Natural killer cell treated with Interleukin-12 subunit alpha and Interleukin-12 subunit beta and Interleukin-15 and Interleukin-18, amount 100 ng/mL, for 72 hours (primary cell): ENCODE measurements at places on chromosomes 11 and 22. TPM values are rescaled to one million over a fixed set of nuclear protein-coding genes. Genes with fewer than 3 reads are reported as not detected.

- no peak for DNase-seq
Measured at GRCh38 chr11:102546427-102546826, 15.9 kb upstream of the MMP7 start.

DNA sequence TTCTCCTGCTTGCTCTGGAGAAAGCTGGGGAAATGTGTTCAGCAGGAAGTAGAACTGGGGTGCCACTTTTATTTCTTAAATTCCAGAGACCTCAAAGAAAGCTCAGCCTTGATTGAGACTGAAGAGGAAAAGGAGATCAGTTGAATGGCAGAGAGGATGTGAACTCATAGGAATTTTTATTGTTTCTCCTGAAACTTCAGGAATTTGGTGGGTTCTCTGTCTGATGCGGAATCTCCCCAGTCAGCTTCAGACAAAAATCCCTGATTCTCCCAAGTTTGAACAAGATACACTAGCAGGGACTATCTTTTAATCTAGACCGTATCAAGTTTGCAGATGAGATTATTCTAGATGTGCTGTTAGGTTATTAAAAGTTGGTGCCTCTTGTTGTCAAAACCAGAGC lies 23.0 kb downstream of the EHF start:
- DNase-seq: no peak

DNA sequence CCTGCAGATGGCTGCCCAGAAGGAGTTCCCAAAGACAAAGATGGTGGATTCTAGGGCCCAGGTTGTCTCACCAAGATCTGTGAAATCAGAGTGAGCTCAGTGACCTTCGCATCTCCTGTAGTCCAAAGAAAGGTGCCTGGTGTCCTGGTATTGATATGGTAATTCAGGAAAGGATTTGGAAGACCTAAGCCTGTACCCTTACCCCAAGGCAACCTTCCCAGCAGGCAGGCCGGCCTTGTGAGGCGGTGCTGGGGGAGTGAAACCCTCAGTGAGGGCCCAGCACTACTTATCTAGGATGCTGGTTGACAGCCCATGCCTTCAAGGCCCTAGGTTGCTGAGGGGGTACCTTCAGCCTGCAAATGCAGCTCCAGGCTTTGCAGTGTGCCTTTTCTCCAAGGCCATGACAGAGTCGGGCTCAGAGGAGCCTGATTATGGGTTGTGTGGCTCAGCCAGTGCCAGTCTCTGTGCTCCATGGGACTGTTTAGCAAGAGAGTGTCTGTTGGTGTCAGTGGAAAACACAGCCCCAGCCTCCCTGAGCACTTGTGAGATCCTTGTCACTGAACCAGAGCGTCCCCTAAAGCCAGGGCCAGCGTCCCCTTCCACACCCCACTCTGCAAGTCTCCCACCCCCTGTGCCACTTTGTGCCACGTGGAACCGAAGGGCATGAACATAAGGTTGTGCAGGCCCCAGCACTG lies 72.8 kb upstream of the MYOD1 start:
- no peak for DNase-seq

APOBEC3G gene
- 105 TPM for total RNA-seq
